ENCODE measurements at places on chromosomes 16 and 17.

- DNase-seq, result peak; percentile 78
Observed at GRCh38 chr16:56780646-56781045, 50.7 kb downstream of the NUP93 start.

GRCh38 chr17:570388-570787 lies 144.3 kb downstream of the VPS53 start:
- DNase-seq, result no peak

GRCh38 chr16:80751167-80751566 lies 53.2 kb downstream of the CDYL2 start:
- DNase-seq, result no peak

DNA sequence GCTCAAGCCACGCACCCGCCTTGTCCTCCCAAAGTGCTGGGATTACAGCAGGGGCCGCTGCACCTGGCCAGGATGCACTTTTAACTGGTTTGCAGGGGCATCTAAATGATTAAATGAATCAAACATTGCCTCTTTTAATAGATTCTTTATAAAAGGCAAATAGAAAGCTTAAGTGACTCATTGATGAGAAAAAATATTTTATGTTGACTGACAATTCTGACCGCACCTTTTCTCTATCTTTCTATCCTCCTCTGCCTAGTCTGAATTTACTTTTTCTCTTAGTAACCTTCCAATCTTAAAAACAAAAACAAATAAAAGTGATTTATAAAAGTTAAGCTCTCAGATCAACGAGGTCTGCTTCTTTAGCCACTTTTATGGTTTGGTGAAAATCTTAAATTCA lies 35.3 kb downstream of the SLC39A11 start:
- no peak for DNase-seq

DNA sequence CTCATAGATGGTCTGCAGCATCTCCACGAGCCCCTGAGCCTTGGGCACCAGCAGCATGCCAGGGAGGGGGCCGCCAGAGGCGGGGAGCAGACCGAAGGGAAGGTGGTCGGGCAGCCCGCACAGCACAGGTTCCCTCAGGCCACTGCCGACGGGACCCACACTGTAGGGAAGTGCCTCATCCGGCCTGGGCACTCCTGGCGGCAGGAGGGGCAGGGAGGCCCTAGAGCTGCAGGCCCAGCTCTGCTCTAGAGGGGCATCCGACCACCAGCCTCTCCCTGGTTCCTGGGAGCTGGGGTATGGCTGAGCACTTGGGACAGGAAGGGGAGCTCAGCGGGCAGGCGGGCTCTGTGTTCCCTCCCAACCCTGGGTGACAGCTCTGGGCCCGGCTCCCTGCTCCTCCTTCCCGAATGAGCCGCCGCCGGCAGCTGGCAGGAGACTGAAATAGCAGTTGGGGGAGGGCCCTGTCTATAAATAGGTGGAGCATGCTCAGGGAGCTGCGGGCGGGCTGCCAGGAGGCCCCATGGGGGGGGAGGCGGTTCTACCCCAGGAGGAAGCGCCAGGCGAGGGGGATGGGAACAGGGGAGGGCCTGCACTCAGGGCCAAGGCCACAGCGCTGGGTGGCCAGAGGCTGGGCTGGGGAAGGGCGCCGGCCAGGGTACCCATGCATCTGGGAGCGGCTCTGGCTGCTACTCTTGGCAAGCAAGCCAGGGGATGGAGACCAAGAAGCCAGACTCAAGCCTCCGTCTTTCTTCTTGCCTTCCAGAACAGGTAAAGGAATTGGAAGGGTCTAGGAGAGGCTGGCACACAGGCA lies 12.4 kb downstream of the HDAC5 start:
- peak; percentile 95 for DNase-seq

DNA sequence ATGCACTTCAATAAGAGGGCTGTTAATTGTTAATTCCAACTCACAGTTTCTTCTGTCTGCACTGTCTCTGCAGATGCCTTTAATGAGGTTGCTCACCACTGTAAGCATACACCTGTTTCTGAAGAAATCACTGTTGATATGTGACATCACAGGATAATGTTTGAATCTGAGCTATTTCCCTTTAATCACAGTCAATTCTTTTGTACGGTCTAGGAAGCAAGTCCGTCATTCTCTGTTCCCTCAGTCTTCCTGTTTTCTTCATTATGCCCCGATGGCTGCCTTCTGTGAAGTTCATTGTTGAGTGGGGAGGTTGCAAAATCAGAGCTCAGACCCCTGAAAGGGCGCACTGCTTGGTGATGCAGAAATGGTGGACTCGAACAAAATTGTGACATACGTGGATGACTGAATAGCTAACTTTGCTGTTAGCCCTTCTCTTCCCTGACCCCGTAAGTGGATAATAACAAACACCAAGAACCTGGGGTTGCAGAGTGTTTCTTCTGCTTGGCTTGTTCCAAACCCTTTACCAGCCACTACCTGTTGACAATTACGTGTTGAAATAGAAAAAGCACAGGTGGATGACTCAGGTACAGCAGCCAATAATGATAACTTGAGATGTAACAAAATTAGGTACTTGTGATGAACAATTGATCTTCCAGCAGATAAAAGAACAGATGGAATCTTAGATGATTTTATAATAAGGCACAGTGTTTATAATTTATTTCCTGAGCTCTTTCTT lies 71.9 kb upstream of the AXIN2 start:
- DNase-seq, result no peak

DNA sequence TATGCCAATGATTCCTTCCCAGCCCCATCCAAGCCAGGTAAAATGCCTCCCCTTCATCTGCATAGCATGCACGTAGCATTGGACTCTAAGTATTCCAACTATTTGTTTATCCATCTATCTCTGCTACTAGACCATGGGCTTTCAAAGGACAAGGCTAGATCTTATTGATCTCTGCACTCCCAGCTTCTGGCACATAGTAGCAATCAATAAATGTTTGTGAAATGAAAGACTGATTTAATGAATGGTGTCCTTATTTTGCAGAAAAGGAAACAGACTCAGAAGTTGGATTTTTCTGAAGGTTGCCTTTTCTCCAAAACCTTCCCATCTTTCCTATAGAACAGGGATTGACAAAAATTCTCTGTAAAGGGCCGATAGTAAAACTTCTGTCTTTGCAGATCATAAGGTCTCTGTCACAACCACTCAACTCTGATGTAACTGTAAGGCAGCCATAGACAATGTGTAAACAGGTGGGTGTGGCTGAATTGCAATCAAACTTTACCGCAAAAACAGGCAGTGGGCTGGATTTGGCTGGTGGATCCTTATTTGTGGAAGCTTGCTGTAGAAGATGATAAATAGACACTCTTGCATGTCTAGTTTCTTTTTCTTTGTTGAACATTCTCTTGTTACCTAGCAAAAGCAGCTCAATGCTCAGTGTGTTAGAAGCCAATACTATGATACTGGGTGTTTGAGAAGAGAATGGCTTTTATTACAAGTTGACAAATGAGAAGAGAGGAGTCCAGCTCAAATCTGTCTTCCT lies 7.6 kb upstream of the CMTR2 start:
- no peak for DNase-seq

DNA sequence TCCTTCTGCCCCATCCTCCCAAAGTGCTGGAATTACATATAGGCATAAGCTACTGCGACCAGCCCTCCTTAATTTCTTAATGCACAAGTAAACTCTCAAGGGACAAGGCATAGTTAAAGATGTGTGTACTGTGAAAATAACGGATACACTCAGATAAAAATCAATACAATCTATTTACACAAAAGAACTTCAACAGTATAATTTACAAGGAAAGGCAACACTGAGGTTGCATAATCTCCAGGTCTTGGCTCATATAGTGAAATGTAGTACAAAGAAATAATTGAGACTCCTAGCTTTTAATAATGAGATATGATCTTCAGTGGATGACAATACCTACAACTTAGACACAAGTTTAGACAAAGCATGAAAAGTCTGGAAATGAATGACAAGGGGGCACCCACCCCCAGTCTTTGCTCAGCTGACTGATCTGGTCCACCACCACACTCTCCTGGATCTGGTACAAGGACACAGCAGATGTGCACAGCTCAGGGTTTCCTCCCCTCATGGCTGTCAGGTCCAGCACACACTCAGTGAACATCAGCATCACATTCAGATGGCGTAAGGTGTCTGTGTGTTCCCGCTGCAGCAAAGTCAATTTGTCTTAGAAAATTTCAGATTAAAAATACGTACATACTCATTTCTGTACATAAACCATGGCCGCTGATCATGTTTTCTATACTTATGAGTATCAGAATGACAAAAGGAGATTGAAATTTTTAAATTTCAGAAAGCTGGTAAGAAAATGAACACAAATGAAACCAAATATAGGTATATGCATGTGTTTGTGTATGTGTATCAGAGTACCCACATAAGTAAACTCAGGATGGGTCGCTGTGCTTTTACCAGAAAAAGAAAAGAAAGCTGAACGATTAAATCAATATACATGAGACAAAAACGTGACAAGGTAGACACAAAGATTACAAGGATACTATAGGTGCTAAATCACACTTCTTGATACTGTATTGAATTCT lies 33.7 kb upstream of the ALDH3A1 start:
- no peak for DNase-seq

GRCh38 chr17:5705876-5706576 lies 121.7 kb upstream of the NLRP1 start:
- DNase-seq, result no peak

DNA sequence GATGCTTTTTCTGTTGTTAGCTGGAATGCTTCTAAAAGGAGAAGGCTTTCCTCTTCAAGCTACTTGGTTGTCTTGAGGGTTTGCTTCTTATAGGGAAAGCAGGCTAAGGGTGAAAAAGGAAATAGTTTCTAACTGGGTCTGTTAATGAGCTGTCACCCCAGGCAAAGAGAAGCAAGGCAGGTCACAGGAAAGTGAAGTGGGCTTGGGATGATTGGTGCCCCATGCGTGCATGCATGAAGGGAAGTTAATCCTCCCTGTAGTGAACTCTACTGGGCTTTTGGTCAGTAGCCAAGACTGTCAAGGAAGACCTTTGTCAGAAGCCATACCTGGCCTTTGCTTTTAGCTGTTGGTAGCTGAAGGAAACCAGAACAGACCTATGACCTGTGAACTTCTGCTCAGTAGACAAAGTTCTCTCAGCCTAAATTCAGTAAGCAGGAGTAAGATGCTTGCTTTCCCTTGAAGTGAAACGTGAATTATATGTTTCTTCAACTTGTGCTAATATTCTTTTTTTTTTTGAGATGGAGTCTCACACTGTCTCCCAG lies 16.5 kb downstream of the TENT4B start:
- DNase-seq, result no peak

- no peak for DNase-seq
Observed at GRCh38 chr17:72683506-72684404, 408.7 kb downstream of the SLC39A11 start.

DNA sequence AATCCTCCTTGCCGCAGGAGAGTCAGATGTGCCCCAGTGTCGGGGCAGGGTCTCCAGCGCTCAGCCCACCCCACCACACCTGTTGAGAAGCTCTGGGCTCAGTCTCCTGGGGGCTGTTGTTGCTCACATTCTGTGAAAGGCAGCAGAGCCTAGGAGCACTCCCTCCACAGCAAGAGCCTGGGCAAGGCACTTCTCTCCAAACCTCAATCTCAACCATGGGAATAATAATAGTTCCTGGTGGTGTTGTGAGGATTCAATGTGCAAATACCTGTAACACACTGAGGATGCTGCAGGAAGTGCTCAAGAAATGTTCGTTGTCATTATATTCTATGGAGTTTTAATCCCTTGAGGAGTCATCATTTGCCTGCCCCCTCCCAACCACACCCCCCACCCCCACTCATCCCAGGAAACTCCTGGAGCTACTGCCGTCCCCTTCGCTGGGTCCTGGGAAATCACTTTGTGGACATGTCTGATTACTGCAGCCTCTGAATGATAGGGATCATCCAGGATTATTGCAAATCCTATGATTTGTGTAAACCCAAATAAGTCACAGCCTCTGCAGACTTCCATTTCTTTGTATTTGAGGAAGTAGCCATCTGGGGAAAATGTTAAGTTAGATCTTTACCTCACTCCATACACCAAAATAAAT lies 61.5 kb downstream of the CCT6B start:
- DNase-seq, result no peak

DNA sequence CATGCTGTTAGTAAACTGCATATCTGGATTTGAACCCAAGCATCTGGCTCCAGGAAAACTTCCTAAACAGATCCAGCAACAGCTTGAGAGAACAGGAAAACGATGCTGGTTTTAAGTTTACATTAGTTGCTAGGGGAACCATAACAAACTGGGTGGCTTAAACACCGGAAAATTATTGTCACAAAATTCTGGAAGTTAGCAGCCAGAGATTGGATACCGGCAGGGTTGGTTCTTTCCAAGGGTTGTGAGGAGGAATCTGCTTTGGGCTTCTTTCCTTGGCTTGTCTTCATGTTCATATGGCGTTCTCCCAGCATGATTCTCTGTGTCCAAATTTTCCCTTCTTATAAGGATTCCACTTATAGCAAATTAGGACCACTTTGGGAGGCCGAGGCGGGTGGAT lies 276.9 kb upstream of the TOM1L1 start:
- DNase-seq, result no peak

DNA sequence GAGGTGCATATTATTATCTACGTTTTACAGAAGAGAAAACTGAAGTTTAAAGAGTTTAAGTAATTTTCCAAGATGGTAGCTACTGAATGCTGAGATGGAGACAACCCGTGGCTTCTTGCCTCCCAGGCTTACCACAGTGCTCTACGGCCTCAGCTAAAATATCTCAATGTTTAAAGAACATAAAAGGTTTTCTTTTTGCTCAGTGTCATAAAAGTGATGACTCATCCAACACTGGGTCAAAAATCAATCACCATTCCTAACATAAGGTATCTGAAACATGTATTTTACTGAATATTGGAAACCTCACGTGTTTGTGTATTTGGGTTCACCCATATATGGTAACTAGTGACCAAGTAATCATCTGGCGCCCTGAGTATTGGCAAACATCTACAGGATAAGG lies 18.4 kb downstream of the ABCA9 start:
- no peak for DNase-seq

DNA sequence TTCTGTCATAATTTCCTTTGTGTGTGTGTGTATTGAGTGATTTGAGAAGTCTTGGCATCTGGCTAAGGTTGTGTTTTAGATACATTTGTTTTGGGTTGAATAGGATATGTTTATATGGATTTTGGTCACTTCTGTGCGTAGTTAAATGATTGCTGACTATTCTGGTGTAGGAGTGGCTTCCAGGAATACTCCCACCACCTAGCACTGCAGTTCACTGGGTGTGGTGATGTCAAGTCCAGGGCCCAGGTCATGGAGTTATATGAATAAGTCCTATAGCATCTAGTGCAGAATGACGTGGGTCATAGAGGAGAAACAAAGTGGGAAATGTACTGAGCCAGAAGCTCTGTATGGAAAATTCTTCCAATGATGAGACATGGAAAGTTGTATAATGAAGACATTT lies 465.4 kb upstream of the CCL2 start:
- DNase-seq, result no peak

DNA sequence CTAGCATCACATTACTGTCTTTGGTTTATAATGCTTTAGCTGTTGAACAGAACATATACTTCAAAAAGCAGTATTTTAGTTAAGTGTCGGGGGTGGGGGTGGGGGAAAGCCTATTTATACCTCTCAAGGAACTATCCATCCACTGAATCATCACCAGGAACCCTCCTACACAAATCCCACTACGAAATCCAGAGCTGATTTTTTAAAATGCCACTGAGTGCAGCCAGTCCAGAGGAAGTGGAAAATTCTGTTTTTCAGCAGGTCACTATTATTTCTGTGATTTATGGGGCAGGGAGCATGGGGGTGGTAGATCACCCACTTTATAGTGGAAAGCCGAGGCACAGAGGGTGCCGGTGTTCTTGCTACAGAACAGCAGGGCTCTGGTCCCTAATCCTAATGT lies 284.1 kb downstream of the SOX9 start:
- no peak for DNase-seq

- no peak for DNase-seq
Observed at GRCh38 chr16:57372372-57373116, at the start of gene CX3CL1. TSS of gene CX3CL1 (plus strand) at chr16:57372490. CDS start at chr16:57372569, 79 bp downstream.

GRCh38 chr17:82835766-82836512 lies 3.9 kb downstream of the ZNF750 start:
- no peak for DNase-seq

- DNase-seq, result no peak
Observed at GRCh38 chr16:52545222-52545897, 1.6 kb downstream of the TOX3 start.
